ENCODE measurements at places on chromosomes 3 and 15.
A peak's percentile ranks its signal among the peaks of the same experiment; 100 is the strongest.

- no peak for DNase-seq
Observed at GRCh38 chr3:114660808-114661207, 367.0 kb downstream of the TIGIT start.

DNA sequence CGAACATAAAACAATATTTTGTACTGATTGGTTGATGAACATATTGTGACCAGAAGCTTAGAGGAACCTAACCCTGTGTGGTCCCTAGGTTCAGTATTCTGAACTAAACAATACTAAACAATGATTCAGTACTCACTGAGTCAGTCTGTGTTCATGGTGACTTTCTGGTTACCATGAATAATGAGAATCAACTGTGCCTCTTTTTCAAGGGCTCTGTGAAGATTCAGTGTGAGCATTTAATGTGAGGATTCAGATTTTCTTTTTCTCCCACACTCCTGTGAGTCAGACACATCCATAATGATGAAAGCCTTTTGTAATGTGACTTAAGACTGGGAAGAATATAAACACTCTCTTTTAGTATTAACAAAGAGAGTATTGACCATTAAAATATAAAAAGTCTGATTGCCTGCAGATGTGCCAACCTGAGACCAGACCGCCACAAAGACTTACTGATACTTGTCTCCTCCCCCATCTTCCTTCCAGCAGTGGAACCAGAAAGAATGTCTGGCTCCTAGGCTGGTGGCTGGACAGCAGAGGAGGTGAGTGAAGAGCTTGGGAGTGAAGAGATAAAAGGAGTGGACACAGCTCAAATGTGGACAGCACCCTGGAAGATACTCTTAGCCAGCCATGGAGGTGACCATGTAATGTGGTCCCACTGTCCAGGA, 17.6 kb upstream of the ACTL6A start:
- DNase-seq, result no peak

DNA sequence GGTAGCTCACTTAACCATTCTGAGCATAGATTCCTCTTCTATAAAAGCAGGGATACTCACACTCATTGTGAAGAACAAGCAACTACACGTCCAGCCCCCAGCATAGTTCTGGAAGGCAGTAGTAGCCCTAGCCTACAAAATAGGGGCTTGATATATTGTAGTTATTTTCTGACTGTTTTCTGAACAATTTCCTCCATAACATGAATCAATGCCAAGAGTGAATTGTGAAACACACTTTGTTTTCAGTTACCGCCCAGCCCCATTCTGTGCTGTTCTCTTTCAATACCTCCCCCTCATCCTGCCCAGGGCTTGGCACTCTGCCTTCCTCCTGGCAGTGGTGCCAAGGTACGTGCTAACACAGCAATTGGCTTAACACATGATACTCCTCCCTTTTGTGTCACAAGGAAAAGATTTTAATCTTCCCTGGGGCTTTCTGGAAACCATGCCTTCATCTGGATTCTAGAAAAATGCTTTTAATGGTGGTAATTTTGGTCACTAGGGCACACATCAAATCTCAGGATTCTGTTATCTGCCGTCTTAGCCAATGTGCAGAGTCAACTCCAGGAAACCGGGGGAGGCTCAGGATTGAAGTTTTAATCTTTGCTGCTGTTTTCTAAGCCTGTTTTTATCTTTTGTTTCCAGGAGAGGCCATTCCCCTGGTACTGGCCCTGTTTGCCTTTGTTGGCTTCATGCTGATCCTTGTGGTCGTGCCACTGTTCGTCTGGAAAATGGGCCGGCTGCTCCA, 37.2 kb downstream of the IL20RB start:
- DNase-seq, result no peak

GRCh38 chr15:63905558-63906265, 72.0 kb upstream of the HERC1 start:
- no peak for DNase-seq

- no peak for DNase-seq
Observed at GRCh38 chr3:121997372-121997771, 24.7 kb downstream of the ILDR1 start.

- no peak for DNase-seq
Observed at GRCh38 chr3:120102232-120102631, 8.0 kb upstream of the GSK3B start.

DNA sequence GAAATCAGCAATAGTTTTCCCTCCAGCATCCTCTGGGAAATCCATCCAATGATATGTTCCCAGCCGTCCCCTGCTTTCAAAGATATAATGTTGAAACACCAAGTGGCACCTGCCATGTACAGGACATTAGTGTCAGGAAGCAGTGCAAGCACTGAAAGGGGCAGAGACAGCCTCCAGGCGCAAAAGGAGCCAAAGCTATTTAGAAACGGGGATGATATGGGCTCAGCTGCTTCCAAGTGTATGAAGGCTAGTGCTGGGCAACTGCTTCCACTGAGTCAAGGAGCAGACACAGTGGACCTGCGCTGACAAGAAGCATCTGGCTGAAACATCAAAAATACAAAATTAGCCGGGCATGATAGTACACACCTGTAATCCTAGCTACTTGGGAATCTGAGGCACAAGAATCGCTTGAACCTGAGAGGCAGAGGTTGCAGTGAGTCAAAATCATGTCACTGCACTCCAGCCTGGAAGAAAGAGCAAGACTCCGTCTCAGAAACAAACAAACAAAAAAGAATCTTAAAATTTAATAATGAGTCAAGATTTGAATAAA, 119.7 kb downstream of the AQP9 start:
- no peak for DNase-seq

DNA sequence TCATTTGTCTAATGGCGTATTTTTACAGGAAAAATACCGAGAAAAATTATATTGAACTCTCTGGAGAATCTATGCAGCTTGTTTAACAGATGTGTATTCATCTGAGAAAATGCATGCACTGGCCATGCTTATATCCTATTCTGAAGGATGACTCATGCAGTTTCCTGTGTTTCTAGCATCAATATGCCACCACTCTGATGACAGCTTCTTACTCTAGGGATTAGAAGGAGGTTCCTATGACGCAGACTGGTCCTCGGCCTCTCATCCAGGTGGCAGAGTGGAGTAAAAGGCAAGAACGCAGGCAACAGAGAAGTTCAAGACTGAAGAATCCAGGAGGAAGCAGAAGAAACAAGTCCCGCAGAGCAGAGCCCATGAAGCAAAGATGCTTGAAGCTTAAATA, 910.0 kb upstream of the ROBO1 start:
- no peak for DNase-seq

DNA sequence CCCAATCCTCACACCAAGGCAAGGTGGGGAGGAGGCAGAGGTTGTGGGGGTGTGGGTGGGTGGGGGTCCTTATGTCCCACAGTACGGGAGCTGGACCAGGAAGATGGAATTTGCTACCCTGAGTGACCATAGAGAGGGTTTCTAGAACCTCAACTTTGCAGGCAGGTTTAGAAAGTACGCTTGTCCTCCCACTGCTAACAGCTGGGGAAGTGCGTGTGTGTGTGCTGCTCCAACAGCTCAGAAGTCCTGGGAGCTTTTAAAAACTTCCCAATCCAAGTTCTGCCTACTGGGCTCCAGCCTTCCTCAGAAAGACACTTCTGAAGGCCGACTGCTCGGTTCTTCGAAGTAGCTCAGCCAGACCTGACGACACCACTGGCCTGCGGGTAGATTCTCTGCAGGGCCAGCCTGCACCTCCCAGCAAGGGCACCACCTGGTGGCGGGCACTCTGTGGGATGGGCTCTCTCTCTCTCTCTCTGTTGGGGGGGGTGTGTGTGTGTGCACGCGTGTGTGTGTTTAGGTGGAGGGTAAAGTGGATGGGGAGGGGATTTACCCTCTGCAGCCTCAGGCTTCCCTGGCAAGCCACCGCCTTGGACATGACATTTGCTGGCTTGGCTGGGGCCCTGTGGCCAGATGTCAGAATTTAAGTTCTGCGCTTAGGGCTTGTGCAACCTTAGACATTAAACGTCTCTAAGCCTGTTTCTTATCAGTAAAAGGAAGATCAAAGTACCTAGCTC, 15.6 kb downstream of the TMEM158 start:
- DNase-seq, result peak; percentile 79

GRCh38 chr3:37017683-37018082, 24.4 kb downstream of the MLH1 start:
- DNase-seq, result no peak

DNA sequence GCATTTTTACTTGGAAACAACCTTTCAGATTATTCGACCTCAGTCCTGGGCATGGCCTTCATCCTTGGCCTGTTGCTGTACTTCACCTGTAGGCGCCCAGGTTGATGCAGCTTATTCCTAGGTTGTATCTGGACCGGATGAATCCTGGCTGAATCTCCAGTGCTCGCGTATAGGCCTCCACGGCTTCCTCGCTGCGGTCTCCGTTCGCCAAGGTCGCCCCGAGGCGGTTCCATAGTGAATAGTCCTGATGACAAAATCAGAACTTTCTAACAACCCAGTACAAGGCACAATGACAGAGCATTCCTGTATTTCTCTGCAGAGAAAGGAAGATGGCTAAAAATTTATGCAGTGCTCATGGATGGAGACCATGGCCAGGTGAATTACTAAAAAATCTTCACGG, 154.7 kb downstream of the USP13 start:
- DNase-seq, result no peak

- DNase-seq, result peak; percentile 20
Observed at GRCh38 chr3:115922681-115923347, 299.5 kb downstream of the GAP43 start.

GRCh38 chr3:44510000-44510368, 32.5 kb upstream of the ZNF445 start:
- no peak for DNase-seq

- DNase-seq, result peak; percentile 29
Observed at GRCh38 chr3:19945534-19945933, 1.4 kb upstream of the RAB5A start.

- no peak for DNase-seq
Observed at GRCh38 chr15:68429691-68430470, 2.1 kb downstream of the ITGA11 start.

- no peak for DNase-seq
Observed at GRCh38 chr3:186414735-186415419, 52.8 kb upstream of the DGKG start.

DNA sequence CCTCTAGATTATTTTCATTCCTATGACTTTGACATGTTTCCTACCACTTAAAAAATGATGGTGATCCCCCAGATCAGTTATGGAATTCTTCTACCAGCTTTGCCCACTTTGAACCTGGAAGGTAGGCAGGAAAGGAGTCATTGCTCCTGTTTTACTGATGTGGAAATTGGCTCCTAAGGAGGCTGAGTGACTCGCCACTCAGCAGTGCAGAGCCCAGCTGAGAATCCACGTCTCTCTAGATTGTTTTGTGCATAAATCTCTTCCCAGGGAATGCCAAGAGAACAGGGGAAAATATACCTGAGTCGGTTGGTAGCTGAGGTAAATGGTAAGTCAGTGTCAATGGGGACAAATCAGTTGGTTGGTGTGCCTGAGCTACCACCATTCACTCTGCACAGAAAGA, 4.7 kb downstream of the LTF start:
- DNase-seq, result no peak

DNA sequence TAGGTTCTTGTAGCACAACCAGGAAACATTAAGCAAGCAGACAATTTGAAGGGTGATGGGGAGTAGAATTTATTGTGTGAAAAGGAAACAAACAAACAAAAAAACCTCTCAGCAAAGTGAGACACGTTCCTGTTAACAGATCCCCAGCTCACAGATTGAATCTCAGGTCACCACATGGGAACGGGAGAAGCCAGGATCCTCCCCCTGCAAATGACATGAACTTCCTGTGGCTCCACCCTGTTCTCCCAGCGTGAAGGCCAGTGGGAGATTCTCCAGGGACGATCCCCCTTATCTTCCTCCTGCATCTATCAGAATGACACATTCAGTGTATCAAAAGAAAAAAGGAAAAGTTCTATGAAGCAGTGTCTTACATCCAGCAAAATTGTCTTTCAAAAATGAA, 1488.1 kb downstream of the OTOL1 start:
- no peak for DNase-seq

DNA sequence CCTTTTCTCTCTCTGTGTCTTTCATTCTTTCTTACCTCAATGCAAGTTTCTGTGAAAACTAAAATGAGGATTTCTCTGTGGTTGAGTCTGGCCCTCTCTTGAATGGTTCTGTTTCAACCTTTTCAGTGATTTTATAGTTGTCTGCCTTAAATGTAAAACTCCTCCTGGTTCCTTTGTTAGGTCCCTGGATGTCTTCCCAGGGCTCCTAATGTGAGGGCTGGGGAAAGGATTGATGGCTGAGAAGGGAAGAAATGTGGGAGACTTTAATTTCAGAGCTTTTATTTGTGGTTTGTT, 90.6 kb upstream of the GRM7 start:
- no peak for DNase-seq

DNA sequence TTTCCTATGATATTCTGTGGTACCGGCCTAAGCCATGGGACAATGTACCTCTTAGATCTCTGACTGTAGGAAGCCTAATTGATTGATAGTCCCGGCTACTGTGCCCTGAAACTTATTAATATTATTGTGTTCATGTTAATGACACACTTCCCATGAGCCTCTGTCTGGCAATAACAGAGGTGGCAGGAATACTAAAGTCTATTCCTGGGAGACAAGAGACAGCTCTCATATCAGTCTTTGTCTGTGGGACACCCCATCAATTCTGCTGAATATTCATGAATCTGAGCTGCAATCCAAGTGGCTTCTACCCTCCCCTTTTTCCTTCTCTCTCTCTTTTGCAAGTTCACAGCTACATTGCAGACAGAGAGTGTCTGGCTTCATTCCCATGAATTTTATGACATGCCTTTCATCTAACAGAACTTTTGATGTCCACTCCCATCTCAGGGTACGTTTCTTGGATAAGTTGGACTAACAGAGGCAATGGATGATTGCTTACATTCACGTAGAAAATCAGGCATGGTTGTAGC, 907.5 kb downstream of the ZPLD1 start:
- no peak for DNase-seq

- no peak for DNase-seq
Observed at GRCh38 chr3:155670335-155670734, 74.5 kb downstream of the PLCH1 start.

- no peak for DNase-seq
Observed at GRCh38 chr3:30294241-30294667, 312.1 kb upstream of the TGFBR2 start.

DNA sequence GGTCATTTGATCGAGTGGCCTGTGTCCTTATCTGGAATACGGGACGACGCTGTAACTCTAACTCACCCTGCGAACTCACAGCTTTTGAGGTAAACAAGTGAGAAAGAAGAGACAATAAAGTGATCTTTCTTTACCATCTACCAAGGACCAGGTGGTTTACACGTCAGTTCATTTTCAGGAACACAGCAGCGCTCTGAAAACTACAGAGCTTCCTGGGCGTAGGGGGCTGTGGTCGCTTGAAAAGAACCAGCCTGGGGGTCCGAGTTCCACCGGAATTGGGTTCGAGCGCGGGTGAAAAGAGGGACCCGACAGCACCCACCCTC, 357 bp downstream of the KIAA1143 start:
- no peak for DNase-seq

GRCh38 chr3:35743218-35743617, 103.9 kb downstream of the ARPP21 start:
- no peak for DNase-seq

GRCh38 chr15:89096664-89097063, 8.4 kb downstream of the ABHD2 start:
- no peak for DNase-seq

DNA sequence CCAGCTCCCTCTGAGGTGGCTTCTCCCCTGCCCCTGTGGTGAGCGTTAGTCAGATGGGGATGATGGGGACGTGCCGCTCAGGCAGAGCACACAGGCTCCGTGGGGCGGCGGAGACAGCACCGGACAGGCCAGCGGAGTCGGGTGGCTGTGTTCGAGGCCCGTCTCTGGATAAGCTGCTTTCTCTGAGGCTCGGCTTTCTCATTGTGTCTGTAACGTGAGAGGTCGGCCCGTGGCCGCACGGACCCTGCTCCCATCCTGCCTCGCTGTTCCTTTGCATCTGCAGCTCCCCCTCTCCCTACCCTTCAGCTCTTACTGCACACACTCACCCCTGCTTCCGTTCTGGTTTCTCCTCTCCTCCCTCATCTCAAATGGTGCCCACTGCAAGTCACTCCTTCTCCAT, 62.5 kb downstream of the FAM43A start:
- no peak for DNase-seq

Measured in HuH-7 (cell line).